ENCODE measurements at places on chromosomes 5 and 9.
A peak's percentile ranks its signal among the peaks of the same experiment; 100 is the strongest.

GRCh38 chr9:4077499-4078102, 222.3 kb downstream of the GLIS3 start:
- peak; percentile 11 for DNase-seq

DNA sequence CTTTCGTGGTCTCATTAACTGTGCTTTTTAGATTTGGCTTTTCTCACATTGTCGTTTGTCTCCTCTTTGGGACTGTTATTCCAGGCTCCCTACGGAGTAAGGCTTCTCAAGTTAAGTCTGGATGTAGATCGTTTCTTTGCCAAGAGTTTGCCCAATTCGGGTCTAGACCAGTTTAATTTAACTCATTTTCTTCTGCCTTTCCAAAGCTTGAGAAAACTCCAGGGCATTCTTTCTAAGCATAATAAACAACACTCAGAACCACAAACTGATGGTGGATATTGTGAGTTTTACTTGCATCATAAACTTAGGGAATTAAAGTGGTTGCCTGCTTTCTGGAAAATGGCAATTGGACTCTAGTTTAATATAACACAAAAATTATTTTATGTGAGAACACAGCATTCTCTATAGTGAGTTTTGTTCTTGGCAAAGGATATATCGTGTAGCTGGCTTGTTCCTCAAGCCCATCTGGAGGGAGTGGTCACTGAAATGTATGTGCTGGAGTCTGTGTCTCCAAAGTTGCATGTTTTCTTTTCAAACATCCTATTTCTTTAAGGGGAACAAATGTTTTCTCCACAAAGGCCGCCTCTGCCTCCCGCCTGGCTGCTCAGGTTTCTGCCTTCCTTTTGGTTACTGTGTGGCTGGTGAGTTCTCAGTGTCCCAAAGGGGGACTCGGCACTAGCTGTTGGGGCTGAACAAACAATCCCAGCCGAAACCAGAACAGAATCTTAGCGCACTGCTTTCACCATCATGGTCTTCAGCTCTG, 211.3 kb upstream of the FBN2 start:
- DNase-seq: no peak

DNA sequence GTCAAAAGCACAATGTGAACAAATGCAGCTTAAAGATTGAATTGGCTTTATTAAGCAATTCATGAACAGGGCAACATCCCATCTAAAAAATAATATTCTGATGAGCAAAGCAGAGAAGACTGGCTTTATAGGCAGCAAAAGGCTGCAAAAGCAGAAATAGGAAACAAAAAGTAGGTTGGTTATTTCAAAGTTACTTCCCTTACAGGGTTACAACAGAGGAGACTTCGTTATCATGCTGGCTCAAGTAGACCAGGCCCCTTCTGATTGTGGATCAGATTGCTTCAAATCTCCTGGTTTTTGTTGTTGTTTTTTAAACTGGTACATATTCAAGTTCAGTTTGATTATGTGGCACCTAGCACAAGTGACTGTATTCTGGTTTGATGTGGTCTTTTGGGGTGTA, 73.1 kb downstream of the MAN2A1 start:
- no peak for DNase-seq

DNA sequence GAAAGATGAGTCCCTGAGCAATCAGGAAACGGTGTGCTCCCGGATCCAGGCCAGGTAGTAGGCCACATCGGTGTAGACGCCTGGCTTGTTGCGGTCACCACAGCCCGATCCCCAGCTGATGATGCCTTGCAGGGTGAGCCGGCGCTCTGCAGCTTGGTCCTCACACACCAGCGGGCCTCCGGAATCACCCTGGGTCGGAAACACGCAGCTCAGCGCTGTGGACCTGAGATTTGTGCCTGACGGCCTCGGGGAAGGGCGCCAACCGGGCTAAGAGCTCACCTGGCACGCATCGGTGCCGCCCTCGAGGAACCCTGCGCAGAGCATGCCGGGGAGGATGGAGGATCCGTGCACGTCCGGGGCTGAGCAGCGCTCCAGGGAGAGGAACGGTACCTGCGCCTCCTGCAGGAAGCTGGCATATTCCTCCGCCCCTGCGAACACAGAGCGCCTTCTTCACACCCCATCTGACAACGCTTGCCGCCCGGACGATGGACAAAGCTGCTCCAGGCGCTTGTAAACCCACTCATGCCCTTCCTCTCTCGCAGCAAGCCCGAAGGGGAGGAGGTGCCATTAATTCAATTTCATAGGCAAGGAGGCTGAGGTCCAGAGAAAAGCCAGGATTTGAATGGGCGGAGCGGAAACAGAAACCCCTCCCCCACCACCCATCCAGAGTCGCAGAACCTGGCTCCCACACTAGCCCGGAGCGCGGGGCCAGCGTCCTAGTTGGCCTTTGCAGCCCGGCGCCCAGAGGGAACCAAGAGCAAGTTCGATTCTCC, 2.0 kb upstream of the PFN3 start:
- DNase-seq: peak; percentile 71

- DNase-seq: no peak
Measured at GRCh38 chr9:136171009-136171800, 33.7 kb downstream of the LHX3 start.

DNA sequence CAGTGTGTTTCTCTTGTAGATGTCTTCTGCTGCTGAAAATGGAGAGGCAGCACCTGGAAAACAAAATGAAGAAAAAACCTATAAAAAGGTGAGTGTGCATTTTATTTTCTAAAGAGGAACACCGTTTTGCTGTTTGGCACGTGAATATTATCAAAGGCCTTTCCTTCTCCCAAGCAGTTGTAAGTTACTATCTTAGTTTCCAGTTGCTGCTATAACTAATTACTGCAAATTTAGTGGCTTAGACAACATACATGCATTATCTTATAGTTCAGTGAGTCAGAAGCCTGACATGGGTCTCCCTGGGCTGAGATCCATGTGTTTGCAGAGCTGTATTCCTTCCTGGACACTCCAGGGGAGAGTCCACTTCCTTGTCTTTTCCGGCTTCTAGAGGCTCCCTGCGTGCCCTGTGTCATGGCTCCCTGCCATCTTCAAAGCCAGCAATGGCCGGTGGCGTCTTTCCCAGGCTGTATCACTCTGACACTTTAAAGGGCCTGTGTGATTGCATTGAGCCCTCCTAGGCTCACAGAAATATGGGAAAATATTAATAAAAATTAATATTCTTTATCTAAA, 117.6 kb downstream of the PIP5K1B start:
- DNase-seq: no peak

DNA sequence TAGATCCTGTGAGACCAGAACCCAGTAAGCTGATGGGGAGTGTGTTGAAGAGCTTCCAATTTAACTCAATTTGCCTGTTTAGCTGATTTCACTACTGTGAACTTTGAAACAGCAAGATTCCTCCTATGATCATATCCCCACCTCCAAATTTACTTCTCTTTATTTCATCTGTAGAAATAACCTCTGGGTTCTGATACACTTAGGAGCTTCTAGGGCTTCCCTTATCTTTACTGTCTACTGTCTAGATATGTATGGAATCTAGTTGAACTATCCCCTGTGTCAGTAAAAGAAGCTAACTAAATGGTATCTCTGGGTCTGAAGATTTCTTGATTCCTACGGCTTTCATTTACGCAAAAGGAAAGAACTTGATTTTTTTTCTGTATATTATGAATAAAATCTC, 116.8 kb downstream of the GCNT1 start:
- no peak for DNase-seq

DNA sequence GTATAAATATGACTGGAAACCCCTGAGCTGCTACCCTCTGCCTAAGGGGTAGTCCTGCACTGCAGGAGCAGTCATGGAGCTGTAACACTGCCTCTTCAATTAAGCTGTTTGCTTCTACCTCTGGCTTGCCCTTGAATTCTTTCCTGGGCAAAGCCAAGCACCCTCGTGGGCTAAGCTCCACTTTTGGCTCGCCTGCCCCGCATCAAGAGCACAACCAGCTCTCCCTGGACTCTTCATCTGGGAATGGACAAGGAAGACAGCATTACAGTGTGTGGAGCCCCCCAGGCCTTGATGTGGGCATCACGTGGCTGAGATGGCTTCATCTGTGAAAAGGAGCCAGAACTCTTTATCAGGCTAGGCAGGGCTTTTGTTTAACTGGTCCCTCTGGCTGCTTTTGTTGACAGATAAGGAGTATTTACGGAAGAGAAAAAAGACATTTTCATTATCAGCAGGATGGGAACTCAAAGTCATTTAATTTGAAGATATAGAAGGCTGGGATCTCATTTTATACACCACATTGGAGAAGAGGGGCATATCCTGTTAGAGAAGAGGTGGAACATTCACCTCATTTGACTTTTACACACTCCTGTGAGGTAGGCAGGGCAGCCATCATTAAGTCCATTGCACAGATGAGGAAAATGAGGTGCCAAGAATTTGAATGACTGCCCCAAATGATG, 137.8 kb downstream of the SEMA6A start:
- no peak for DNase-seq

DNA sequence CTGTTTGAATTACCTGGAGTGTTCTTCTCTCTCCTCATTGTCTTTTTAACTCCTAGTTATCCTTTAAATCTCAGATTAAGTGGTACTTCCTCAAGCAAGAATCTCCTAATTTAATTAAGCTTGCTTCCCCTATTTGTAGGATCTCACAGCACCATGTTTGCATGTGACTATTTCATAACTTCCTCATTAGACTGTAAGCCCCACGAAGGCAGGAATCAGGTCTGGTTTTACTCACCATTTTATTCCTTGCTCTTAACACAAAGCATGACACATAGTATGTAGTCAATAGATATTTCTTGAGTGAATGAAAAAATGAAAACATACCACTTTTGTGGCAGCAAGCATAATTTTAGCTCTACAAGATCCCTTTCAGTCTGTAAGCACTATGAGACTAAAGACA, 1.3 kb upstream of the ERMP1 start:
- no peak for DNase-seq

- DNase-seq: peak; percentile 43
Measured at GRCh38 chr5:96962540-96962991, 26.7 kb downstream of the LNPEP start.

DNA sequence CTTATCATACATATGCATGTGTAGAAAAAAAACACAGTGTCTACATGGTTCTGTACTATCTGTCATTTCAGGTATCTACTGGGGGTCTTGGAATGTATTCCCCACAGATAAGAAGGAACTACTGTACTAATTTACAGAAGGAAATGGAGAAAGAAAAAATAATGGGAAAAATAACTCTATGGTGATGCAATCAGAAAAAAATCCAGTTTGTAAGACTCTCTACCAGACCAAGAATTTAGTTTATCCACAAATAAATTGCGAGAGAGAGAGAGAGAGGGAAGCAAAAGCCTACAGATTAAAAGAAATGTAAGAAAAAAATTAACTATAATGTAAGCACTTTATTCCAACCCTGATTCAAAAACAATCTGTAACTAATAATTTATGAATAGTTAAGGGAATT, 708.6 kb upstream of the ZNF608 start:
- no peak for DNase-seq

- DNase-seq: no peak
Measured at GRCh38 chr5:136311999-136312398, 53.3 kb downstream of the TRPC7 start.

DNA sequence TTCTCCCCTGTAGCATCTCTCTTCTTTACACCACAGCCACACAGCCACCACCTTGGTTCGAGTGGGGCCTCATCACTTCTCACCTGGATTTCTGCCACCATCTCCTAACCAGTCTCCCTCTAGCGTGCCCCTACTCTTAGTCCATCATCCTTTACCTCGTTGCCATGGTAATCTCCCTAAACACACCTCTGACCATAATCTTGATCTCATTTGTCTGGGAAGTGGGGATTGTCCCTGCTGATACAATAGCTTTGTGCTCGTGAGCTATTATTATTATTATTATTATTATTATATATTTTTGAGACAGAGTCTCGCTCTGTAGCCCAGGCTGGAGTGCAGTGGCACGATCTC, 76.5 kb upstream of the HSPA9 start:
- no peak for DNase-seq

DNA sequence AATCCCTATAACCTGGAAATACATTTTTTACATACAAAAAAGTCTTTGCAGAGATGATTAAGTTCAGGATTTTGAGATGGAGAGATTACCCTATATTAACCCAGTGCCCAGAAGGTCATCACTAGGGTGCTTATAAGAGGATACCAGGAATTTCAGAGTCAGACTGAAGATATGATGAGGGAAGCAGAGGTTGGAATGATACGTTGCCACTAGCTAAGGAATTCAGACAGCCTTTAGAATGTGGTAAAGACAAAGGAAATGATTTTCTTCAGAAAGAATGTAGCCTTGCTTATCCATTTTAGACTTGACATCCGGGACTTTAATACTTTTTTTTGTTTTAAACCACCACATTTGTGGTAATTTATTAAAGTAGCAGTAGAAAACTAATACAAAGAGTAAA, 2176.8 kb upstream of the C9orf72 start:
- DNase-seq: no peak

GRCh38 chr9:36818242-36818938, 215.7 kb downstream of the PAX5 start:
- DNase-seq: no peak

DNA sequence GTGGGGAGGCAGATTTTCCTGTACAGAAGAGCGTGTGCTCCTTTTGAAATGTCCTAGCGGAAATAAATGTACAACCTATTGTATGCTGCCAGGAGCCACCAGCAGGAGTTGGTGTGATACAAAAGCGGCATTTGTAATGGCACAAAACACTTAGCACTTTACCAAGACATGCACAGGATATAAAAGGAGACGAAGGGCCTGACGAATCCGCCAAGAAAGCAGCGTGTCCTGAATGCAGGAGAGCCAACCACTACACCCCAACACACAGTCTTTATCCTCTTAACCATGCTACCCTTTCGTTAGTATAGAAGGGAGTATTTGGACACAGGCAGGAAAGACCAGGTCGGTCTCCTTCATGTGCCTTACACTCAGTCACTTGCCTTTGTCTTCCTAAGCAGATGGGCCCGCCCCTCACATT, 218.1 kb downstream of the TRIM32 start:
- DNase-seq: no peak

DNA sequence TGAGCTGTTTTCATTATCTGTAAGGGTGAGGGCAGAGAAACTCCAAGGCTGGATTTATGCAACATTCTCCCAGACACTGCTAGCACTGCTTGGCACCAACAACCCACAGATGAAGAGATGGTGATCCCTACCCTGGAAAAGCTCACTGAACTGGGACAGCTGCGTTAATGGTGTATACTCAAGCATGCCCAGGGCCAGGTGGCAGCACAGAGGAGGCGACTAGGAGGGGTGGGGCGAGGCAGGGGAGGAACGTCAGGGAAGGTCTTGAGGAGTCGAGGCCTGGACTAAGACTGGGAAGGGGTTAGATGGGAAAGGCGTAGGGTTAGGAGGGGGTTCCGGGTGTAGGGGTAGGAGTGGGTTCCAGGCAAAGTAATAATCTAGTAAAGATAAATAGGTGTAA, 73.1 kb upstream of the TBC1D9B start:
- DNase-seq: no peak
